ENCODE measurements at places on chromosomes 2 and 18.

GRCh38 chr2:225994748-225995405 is 595.4 kb downstream of the NYAP2 start:
- no peak overlapping the region for H3K4me3 ChIP-seq
- H3K27ac ChIP-seq: peak overlapping the region; percentile 47
- H3K4me1 ChIP-seq: no peaks in the 10 kb centered on the region
- H3K36me3 ChIP-seq: no peaks in the 10 kb centered on the region

DNA sequence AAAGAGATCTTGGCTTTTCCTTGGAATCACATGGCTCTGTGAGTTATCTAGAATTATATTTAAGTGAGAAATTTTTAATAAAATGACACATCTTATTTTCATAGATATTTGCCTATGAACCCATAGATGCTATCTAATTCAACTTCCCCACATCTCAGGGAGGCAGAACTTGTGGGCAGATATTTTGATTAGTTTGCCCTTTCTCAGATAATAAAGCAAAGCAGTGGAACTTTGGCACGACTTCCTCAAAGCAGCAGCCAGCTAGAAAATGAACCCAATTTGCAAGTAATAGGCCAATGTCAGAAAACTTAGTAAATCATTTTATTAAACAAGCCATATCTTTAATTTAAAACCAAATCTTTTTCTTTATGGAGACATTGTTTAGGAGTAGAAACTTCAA is 32.7 kb downstream of the RAB27B start:
- no peaks in the 10 kb centered on the region for H3K27me3 ChIP-seq
- no peaks in the 10 kb centered on the region for H3K36me3 ChIP-seq
- peaks cover 10% of the 10 kb centered on the region for H3K4me1 ChIP-seq
- no peak overlapping the region for H3K27ac ChIP-seq
- H3K4me3 ChIP-seq: no peak overlapping the region

- peaks cover 5% of the 10 kb centered on the region for H3K4me1 ChIP-seq
- H3K27me3 ChIP-seq: peaks cover 4% of the 10 kb centered on the region
- no peaks in the 10 kb centered on the region for H3K36me3 ChIP-seq
- H3K27ac ChIP-seq: no peak overlapping the region
Measured at GRCh38 chr2:109209941-109210340, 80.9 kb downstream of the SH3RF3 start.

DNA sequence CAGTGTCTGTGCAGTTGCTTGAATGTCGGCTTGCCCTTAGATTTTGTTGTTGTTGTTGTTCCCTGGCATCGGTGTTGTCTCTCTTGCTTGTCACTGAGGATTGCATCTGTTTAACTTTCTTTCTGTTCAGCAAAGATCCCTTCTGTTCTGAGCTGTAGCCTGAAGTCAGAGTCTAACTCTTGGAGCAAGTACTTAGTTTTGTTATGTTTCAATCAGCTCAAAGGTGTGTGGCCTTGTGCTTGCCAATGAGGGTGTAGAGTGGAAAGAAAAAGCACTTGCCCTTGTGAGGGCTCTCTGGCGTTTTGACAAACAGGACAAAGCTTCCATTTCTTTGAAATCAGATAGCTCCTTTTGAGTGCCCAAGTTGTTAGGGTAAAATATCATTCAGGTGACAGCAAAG is 757.1 kb upstream of the CDH7 start:
- no peak for DNase-seq
- H3K4me3 ChIP-seq: no peak overlapping the region
- no peaks in the 10 kb centered on the region for H3K36me3 ChIP-seq
- no peak overlapping the region for H3K27ac ChIP-seq

- H3K36me3 ChIP-seq: peaks cover 3% of the 10 kb centered on the region
- no peaks in the 10 kb centered on the region for H3K27me3 ChIP-seq
- no peak for DNase-seq
- H3K4me3 ChIP-seq: no peak overlapping the region
Measured at GRCh38 chr18:48833701-48834412, 116.9 kb downstream of the SMAD7 start.

DNA sequence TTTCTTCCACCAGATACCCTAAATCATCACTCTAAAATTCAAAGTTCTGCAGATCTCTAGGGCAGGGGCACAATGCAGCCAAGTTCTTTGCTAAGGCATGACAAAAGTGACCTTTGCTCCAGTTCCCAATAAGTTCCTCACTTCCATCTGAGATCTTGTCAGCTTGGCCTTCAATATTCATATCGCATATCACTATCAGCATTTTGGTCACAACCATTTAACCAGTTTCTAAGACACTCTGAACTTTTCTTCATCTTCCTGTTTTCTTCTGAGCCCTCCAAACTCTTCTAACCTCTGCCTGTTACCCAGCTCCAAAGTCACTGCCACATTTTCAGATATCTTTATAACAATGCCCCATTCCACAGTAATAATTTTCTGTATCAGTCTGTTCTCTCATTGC is 452.6 kb upstream of the TRIB2 start:
- no peaks in the 10 kb centered on the region for H3K4me1 ChIP-seq
- no peak for DNase-seq
- H3K27me3 ChIP-seq: no peaks in the 10 kb centered on the region
- no peak overlapping the region for H3K27ac ChIP-seq

- no peak overlapping the region for H3K4me3 ChIP-seq
- DNase-seq: no peak
- H3K27me3 ChIP-seq: no peaks in the 10 kb centered on the region
- H3K36me3 ChIP-seq: no peaks in the 10 kb centered on the region
Measured at GRCh38 chr2:13091861-13092378, 375.2 kb downstream of the TRIB2 start.

- H3K36me3 ChIP-seq: no peaks in the 10 kb centered on the region
- H3K4me3 ChIP-seq: no peak overlapping the region
- H3K27me3 ChIP-seq: no peaks in the 10 kb centered on the region
- no peak overlapping the region for H3K27ac ChIP-seq
- DNase-seq: no peak
Measured at GRCh38 chr2:74148457-74149246, 940 bp upstream of the BOLA3 start.

DNA sequence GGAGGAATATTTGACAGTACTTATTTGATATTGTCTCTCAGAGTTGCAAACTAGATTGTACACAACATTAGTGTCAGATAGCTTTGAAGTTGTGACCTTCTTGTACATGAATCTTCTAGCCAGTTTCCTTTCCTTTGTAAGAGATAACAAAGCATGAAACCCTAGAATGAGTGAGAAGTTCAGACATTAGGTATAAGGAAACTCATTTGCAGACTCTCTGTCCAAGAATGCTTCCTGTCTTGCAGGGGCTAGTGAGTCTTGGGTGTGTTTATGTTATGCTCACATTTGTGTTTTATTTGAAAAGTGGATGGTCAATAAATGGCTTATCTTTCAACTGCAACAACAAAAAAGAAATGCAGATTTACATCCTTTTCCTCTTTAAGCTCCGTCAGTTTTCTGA is 1.4 kb downstream of the BOD1L2 start:
- no peaks in the 10 kb centered on the region for H3K36me3 ChIP-seq
- H3K4me1 ChIP-seq: peaks cover 31% of the 10 kb centered on the region
- H3K27me3 ChIP-seq: peaks cover 54% of the 10 kb centered on the region

- H3K27me3 ChIP-seq: no peaks in the 10 kb centered on the region
- no peak for DNase-seq
- H3K27ac ChIP-seq: no peak overlapping the region
Measured at GRCh38 chr2:173941567-173941966, 23.6 kb downstream of the SP3 start.

- H3K27me3 ChIP-seq: peaks cover 12% of the 10 kb centered on the region
- H3K4me1 ChIP-seq: peaks cover 9% of the 10 kb centered on the region
- H3K36me3 ChIP-seq: no peaks in the 10 kb centered on the region
Measured at GRCh38 chr2:131033786-131034121, 59.5 kb downstream of the FAM168B start.

DNA sequence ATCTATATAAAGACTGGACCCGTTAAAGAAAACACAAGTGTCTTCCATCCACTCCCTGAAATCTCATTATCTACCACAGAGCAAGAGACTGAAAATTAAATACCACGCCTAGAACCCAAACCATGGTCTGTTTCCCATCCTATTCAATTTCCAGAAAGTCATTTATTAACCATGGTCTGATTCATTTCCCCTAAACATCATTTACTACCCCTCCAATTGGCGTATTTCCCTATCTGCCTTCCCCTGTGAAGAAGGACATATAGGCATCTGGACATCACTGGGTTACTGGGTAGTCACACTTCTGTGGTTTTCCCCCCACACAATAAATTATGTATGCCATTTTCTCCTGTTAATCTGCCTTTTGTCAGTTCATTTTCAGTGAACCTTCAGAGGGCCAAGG is 30.8 kb downstream of the CCDC93 start:
- no peak overlapping the region for H3K4me3 ChIP-seq
- H3K27me3 ChIP-seq: no peaks in the 10 kb centered on the region
- H3K27ac ChIP-seq: no peak overlapping the region
- H3K4me1 ChIP-seq: peaks cover 21% of the 10 kb centered on the region
- DNase-seq: no peak
- peaks cover 7% of the 10 kb centered on the region for H3K36me3 ChIP-seq

DNA sequence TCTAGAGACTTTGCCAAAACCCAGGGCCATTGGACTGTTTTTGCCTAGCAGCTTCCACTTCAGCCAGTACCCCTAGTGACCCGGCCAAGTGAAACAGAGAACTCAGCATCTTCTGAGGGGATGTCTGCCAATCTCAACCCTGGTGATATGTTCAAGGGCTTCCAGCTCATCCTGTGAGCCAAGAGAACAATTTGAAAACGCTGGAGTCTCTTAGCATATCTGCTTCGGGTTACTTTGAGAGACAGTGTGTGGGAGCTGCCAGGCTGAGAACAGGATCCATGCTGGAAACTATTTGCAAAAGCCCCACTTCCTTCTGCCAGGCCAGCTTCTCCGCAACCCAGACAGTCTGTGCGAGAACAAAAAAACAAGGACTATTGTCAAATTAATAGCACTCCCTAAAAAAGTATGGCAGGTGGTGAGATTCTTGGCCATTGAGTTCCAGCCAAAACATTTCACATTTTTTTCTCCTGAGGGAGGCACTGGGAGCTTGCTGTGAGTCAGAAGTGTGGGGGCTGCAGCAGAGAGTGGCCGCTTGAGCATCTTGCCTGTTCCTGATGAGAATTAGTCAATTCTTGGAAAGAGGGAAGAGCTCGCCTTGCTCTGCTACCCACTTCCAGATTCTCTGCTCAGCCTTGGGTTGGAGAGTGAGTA is 395.6 kb upstream of the TRIB2 start:
- no peak overlapping the region for H3K4me3 ChIP-seq
- no peak for DNase-seq
- no peaks in the 10 kb centered on the region for H3K27me3 ChIP-seq
- no peaks in the 10 kb centered on the region for H3K36me3 ChIP-seq
- H3K4me1 ChIP-seq: no peaks in the 10 kb centered on the region
- H3K27ac ChIP-seq: peak overlapping the region; percentile 19

DNA sequence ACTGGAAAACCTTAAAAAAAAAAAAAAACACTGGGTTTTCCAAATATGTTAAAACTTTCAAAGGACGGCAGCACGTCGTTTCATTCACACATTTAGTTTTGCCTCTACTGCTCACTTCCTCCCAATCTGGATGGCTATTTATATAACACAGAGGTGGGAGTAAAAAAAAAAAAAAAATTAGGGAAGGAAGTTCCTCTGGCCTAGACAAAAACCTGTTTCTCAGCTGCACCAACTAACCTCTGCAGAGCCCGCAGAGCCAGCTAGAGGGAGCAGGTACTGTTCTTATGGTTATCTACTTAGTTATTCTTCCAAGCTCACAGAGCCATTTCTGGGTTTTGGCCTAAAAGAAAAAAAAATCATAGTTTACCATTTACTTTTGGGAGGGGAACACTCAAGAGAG is 28.1 kb downstream of the SLC1A4 start:
- no peaks in the 10 kb centered on the region for H3K27me3 ChIP-seq
- peaks cover 7% of the 10 kb centered on the region for H3K4me1 ChIP-seq
- no peak overlapping the region for H3K27ac ChIP-seq
- H3K4me3 ChIP-seq: no peak overlapping the region

Measured in neural crest cell (in vitro differentiated cells).